Panc1 (cell line): ENCODE measurements at places on chromosomes 5 and 9. TPM values are rescaled to one million over a fixed set of nuclear protein-coding genes. Genes with fewer than 3 reads are reported as not detected.

NAIF1 gene
- total RNA-seq: 14.6 TPM

TOR1A gene
- 33.6 TPM for total RNA-seq

CCL27 gene
- total RNA-seq: 0.95 TPM

CENPK gene
- total RNA-seq: 34.2 TPM

MORN5 gene
- total RNA-seq: not detected

PPIC gene
- 45.8 TPM for total RNA-seq

NOXA1 gene
- total RNA-seq: 3.7 TPM

ARSB gene
- total RNA-seq: 18.1 TPM

OR1L8 gene
- not detected for total RNA-seq

NTRK2 gene
- 0.23 TPM for total RNA-seq

PCDHGB4 gene
- 0.21 TPM for total RNA-seq

NIPAL4 gene
- not detected for total RNA-seq

LHX3 gene
- 0.13 TPM for total RNA-seq

DNAH5 gene
- total RNA-seq: 8.0 TPM

TNC gene
- total RNA-seq: 5.7 TPM

DPH7 gene
- 35.9 TPM for total RNA-seq

GNAQ gene
- total RNA-seq: 34.5 TPM

ANKRD18A gene
- total RNA-seq: 9.6 TPM

PCDHB16 gene
- 1.8 TPM for total RNA-seq

G3BP1 gene
- 290 TPM for total RNA-seq

HNRNPH1 gene
- 587 TPM for total RNA-seq

SV2C gene
- not detected for total RNA-seq

LTC4S gene
- total RNA-seq: 0.69 TPM

GOLM1 gene
- total RNA-seq: 73.4 TPM

KCNN2 gene
- total RNA-seq: not detected

CMBL gene
- 43.2 TPM for total RNA-seq
